ENCODE measurements at places on chromosomes 4 and X.

GRCh38 chr4:154455111-154455510 is 36.5 kb downstream of the DCHS2 start:
- DNase-seq: no peak

DNA sequence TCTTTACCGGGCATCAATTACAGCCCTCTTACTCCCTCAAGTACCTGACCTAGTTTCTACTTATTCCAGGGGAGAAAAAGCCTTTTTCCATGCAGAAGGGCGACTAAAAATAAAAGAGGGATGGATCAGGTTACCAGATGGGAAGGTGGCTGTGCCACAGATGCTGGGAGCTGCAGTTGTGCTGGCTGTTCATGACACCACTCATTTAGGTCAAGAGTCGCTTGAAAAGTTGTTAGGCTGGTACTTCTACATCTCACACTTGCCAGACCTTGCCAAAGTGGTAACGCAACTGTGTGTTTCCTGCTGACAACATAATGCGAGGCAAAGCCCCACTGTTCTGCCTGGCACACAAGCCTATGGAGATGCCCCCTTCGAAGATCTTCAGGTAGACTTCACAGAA is 148.4 kb upstream of the FGF16 start:
- DNase-seq: no peak

GRCh38 chrX:39855748-39856129 is 242.0 kb downstream of the BCOR start:
- no peak for DNase-seq

DNA sequence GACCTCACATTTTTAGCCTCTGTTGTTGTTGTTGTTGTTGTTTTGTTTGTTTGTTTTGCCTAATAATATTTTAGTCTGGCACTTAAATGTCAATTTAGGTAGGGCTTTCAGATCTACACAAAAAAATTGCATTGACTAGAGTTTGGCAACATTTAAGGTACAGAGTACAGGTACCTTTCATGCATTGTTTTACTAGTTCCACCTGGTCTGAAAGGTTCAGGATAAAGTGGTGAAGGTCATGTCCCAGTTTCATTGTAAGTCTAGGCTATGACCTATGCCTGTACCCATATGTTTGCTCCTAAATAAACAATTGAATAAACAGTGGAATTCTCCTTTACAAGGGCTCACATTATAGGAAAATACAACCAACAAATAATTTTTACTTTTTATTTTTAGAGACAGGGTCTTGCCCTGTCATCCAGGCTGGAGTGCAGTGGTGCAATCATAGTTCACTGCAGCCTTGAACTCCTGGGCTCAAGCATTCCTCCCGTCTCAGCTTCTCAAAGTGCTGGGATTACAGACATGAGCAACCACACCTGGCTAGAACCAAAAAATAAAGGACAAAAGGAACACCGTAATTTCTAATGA is 13.8 kb downstream of the RNF128 start:
- DNase-seq: no peak

DNA sequence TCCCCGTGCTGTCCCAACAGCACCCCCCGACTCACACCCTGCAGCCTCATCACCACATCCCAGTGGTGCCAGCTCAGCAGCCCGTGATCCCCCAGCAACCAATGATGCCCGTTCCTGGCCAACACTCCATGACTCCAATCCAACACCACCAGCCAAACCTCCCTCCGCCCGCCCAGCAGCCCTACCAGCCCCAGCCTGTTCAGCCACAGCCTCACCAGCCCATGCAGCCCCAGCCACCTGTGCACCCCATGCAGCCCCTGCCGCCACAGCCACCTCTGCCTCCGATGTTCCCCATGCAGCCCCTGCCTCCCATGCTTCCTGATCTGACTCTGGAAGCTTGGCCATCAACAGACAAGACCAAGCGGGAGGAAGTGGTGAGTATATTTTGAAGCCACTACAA is 5.4 kb downstream of the AMELX start:
- DNase-seq: no peak

DNA sequence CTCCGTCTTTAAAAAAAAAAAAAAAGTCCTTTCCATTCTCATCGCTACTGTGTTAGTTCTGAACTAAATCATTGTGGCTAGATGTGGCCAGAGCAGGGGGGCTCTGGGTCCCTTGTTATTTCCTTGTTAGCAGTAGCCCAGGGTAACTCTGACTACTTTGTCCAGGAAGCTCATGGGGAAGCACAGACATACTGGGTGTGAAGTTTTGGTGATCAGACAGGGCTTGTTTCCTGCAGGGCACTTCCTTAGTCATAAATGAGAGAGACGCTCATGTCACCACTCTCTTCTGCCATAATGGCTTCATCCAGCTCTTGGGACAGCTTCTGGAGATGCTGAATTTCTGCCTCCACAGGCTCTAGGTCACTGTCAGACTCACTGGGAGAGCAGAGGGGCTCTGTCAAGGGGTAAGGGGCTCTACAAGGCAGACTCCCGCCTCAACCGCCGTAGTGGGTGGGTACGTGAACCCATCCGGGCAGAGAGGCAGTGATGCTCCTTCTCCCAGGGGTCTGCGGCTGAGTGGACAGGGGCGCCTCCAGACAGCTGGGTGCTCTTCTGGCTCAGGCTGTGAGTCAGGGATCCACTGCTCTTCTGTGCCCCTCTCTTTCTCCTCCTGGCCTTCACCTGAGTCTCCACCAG is 12.9 kb downstream of the STIM2 start:
- DNase-seq: no peak
